Sigmoid colon (tissue), 7 donors: ENCODE measurements at places on chromosomes 1 and 21. TPM values are rescaled to one million over a fixed set of nuclear protein-coding genes. Genes with fewer than 3 reads are reported as not detected.

GRCh38 chr1:167136191-167136614 lies 42.3 kb downstream of the STYXL2 start:
- DNase-seq: no peak

GRCh38 chr1:53524428-53525375 lies 65.5 kb downstream of the DMRTB1 start:
- DNase-seq: peak; percentile 76

DNA sequence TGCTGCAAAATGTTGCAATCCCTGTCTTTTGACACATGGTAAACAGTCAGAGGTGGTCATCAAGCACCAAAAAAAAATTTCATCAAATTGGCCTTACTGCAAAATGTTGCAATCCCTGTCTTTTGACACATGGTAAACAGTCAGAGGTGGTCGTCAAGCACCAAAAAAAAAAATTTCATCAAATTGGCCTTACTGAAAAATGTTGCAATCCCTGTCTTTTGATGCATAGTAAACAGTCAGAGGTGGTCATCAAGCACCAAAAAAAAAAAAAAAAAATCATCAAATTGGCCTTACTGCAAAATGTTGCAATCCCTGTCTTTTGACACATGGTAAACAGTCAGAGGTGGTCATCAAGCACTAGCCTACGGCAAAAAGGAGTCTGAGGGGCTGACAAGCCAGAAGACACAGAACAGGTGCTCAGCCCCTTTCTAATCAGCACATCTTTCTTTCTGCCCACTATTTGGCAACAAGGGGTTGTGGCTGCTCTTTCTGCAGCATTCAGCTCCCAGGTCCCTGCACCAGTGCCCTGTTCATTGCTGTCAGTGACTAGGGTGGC lies 223.8 kb downstream of the KCNH1 start:
- DNase-seq: no peak

DNA sequence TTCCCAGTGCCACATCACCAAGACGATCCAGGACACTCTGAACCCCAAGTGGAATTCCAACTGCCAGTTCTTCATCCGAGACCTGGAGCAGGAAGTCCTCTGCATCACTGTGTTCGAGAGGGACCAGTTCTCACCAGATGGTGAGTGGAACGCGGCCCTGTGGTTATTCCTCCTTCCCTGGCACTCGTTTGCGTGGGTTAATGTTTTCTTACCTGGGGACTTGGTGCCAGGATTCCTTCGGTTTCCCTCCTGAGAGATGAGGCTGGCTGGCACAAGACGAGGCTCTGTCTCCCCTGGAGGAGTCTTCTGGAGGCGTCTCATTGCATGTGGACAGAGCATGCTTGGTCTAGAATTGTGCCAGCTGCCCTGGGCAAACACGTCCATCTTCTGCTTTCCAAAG lies 29.3 kb downstream of the ATP5PO start:
- peak; percentile 36 for DNase-seq

GRCh38 chr1:223176437-223176836 lies 33.4 kb upstream of the TLR5 start:
- no peak for DNase-seq

DNA sequence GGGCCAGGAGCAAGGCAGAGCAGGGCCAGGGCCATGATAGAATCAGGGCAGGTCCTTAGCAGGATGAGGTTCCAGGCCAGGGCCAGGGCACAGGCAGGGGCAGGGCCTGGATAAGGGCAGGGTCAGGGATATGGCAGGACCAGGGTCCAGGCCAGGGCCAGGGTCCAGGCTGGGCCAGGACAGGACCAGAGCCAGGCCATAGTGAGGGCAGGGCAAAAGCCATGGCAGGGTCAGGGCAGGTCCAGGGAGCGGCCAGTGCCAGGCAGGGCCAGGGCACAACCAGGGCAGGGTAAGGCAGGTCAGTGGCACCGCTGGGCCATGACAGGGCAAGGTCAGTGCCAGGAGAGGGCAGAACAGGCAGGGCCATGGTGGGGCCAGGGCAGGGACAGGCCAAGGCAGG lies 152.2 kb downstream of the LIPI start:
- DNase-seq: no peak

GRCh38 chr1:3206696-3207095 lies 137.7 kb downstream of the PRDM16 start:
- DNase-seq: no peak

DNA sequence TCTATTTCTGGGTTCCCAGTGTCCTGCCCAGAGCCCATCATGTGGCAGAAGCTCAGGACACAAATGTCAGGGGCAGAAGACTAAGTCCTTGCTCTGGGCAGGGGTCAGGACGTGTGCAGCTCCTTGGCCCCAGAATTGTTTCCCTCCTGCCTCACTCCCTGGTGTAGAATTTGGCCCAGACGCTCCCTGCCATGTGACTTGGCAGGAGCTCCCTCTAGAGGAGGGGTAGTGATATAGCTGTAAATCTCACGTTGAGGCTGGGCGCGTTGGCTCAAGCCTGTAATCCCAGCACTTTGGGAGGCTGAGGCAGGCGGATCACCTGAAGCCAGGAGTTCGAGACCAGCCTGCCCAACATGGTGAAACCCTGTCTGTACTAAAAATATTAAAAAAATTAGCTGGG lies 91.2 kb downstream of the UBIAD1 start:
- DNase-seq: no peak

DNA sequence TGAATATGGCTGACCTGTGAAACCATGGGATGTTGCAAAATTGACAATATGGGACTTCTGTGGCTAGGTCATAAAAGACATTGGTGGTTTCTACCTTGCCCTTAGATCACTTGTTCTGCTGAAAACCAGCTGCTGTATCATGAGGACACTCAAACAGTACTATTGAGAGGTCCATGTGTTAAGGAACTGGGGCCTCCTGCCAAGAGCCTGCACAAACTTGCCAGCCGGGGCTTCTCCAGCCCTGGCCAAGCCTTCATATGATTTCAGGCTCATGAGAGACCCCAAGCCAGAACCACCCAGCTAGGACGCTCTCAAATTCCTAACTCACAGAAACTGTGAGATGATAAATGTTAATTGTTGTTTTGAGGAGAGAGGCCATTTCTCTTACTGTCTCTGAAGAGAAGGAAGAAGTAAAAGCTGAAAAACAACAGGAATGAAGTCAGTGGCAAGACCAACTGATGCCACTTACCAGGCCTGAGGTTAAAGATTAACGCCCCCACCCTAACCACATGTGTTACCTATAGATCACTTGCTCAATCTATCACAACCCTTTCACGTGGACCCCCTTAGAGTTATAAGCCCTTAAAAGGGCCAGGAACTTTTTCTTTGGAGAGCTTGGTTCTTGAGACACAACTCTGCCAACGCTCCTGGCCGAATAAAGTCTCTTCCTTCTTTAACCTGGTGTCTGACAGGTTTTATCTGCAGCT lies 3.9 kb upstream of the PITHD1 start:
- no peak for DNase-seq

DNA sequence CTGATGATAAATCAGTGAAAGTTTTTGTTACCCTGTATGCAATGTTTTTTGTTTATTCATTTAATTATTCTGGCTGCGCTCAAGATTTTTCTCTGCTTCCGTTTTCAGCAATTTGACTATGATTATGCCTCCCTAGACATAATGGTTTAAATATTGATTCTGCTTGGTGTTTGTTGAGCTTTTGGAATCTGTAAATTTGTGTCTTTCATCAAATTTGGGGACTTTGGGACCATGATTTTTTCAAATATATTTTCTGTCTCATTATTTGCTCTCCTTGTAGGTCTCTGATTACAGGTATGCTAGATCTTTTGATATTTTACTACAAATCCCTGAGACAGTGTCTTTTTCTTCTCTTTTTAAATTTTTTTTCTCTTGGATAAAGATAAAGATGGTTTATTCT lies 92.1 kb downstream of the CACHD1 start:
- DNase-seq: no peak

The EXTL1 gene
- total RNA-seq: 0.99 TPM

DNA sequence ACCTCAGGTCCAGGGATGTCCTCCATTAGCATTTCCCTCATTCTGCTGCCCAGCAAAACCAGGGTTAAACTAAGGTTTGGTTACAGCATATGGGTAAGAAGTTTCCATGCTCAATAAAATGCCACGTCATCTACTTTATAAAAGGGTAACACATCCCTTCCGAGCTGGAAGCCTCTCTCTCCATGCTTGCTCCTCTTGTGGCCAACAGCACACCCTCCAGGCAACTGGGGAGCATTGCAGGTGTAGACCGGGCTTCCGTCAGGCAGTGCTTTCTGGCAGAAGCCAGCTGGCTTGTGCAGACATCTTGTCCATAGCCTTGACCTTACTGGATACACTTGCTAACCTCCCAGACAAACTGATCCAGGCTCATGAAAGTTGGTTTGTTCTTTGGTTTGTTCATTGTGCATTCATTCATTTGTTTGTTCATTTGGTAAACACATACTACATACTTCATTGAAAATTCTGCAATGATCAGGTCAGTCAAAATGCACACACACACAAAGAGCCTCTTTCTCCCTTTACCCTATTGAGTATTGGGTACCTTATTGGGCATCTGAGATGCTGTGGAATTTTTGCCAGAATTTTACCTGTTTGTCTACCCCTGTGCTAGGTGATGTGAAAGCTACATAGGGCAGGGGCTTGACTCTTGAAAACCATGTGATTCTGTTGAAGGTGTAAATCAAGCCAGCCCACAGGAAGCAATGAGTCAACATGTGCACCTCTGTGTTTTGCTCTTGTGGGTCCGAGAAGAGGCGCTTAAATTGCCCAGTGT lies 422.8 kb downstream of the CAMTA1 start:
- DNase-seq: no peak

DNA sequence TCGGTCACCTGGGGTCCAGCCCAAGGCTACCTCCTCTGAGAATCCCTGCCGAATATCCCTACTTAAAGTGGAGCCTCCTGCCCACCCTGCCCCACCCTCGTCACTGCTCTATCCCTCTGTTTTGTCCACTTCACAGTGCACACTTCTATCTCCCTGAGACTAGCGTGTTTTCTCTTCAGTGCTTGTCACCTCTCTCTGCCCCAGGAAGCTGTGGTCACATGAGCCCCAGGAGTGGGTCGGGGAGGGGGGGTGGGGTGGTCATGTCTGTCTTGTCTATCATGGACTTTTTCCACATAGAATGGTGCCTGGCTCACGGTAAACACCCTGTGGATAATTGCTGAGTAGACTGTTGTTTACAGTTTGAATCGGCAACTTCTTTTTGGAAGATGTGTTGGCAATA lies 673.6 kb downstream of the PTPRU start:
- no peak for DNase-seq

DNA sequence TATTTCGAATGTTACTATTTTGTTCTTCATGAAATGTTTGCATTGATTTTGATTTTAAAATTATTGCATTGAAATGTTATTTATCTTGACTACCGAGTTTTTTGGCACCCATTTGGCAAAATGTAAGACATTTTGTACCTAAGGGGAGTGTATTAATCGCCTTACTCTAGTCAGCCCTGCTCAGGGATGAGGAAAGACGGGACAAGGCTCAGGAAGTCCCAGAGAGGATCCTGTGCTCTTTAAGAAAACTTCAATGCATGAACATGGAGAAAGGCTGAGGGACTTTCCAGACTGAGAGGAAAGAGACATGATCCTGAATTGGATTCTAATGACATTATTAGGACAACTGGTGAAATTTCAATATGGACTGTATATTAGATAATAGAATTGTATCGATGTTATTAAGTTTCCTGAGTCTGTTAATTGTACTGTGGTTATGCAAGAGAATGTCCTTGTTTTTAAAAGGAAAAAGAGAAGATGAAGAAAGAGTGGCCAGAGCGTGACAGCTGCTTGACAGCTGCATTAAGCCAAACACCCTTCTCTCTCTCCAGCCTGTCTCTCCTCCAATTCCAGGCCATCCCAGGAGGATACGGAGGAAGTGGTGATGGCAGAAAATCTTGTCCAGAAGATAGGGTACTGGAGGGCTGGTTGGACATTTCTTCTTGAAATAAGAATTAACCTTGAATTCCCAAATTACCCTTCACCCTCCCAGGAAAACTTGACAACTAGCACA lies 66.0 kb downstream of the PLEKHA6 start:
- DNase-seq: no peak

DNA sequence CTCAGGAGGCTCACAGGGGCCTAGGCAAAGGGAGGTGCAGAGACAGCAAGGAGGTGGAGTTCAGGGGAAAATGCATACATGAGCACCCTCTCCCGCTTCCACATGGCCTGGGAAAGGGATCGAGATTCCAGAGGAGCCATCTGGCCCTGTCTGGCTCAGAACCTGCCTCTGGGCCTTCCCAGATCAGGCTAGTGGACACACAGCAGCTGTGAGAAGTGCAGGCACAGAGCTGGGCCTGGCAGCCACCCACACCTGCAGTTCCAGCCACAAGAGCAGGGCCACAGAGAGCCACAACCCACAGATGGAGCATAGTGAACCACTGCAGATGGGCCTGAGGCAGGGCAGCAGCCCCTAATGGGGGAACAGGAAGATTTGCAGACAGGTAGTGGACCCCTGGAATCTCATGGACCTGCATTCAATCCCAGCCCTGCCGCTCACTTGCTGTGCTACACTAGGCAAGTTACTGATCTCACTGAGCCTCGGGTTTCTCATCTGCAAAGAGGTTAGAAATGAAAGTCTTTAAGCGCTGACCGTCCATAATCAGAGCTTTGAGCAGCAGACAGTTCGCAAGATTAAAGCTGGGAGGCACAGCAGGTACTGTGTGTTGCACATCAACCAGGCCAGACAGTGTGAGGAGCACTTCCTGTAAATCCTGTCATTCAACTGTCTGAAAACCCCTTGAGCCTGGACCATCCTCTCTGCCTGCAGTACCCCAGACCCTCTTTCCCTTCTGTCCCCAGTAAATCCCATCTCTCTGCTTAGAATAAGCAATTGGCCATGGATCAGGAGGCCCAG lies 58.0 kb downstream of the MATN1 start:
- no peak for DNase-seq
